ENCODE measurements at places on chromosomes 1 and 21. TPM values are rescaled to one million over a fixed set of nuclear protein-coding genes. Genes with fewer than 3 reads are reported as not detected.

GRCh38 chr1:184292101-184292500 is 94.7 kb upstream of the C1orf21 start:
- no peak overlapping the region for H3K27ac ChIP-seq
- no peak for DNase-seq
- peaks cover 11% of the 10 kb centered on the region for H3K4me1 ChIP-seq
- H3K36me3 ChIP-seq: no peaks in the 10 kb centered on the region
- H3K27me3 ChIP-seq: no peaks in the 10 kb centered on the region
- no peak overlapping the region for H3K4me3 ChIP-seq

GRCh38 chr1:100313382-100313781 is 38.9 kb upstream of the CDC14A start:
- peaks cover 6% of the 10 kb centered on the region for H3K4me1 ChIP-seq
- no peak for DNase-seq
- no peaks in the 10 kb centered on the region for H3K36me3 ChIP-seq
- H3K27ac ChIP-seq: no peak overlapping the region

DNA sequence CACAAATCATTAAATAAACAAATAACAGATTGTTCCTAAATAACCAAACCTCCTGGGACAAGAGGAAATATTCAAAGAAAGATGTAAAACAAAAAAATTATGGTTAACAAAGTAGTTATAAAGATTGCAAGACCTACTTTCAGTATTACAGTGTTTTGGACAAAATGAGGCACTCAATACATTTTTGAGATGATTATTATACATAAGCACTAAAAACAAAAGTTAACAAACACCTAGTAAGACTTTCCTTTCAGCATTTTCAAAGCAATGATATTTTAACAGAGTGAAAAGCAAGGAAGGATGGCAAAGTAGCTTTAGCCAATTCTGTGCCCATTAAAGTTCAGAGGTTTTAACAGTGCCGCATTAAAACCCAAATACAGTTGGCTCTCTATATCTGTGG is 17.2 kb downstream of the OMA1 start:
- H3K36me3 ChIP-seq: no peaks in the 10 kb centered on the region
- no peaks in the 10 kb centered on the region for H3K27me3 ChIP-seq

DNA sequence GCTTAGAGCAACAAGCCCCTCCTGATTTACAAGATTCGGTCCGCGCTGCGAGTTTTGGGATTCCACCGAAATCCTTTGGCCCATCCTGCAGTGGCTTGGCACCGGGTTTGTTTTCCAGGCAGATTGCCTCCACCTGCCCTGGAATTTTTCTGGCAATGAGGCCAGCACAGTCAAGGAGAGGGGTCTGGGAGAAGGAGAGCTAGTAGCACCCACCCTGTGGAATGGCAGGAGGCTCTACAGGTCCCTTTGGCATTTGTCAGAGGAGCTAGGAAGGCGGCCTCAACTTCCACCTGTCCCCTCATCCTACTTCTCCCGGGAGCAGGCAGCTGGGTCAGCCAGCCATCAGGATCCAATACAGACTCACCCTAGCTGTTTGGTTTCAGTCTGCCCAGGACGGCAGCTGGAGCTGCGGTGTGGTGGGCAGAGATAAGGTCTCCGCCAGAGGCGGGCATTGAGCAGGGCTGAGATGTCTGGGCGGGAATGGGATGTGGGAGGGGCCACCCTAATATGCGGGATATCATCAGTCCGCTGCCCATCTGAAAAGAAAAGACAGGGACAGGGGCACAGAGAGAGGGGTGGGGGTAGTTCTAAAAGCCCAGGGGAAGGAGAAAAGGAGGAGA is 37.8 kb upstream of the PRELP start:
- no peak overlapping the region for H3K4me3 ChIP-seq
- no peak for DNase-seq
- H3K36me3 ChIP-seq: no peaks in the 10 kb centered on the region
- H3K27me3 ChIP-seq: peaks cover 31% of the 10 kb centered on the region

- H3K36me3 ChIP-seq: no peaks in the 10 kb centered on the region
- DNase-seq: no peak
- no peak overlapping the region for H3K4me3 ChIP-seq
Measured at GRCh38 chr1:67094191-67094590, 40.2 kb upstream of the SLC35D1 start.

DNA sequence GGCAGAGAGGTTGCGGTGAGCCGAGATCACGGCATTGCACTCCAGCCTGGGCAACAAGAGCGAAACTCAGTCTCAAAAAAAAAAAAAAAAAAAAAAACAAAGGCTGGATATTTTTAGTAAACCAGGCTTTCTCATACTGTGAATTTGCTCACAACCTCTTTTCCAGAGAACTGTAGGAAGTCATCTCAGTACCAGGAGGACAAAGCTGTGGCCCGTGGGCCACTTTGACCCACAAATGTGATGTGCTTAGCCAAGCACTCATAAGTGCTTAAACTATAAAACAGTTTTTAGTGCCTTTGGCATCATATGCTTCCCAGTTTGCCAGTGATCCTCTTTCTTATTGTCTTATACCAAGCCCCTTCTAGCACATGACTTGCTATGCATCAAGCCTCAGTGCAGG is 46.5 kb downstream of the RNF11 start:
- H3K36me3 ChIP-seq: no peaks in the 10 kb centered on the region
- DNase-seq: no peak
- H3K4me1 ChIP-seq: peaks cover 10% of the 10 kb centered on the region
- H3K27ac ChIP-seq: no peak overlapping the region

- DNase-seq: no peak
- H3K27me3 ChIP-seq: no peaks in the 10 kb centered on the region
- no peak overlapping the region for H3K27ac ChIP-seq
Measured at GRCh38 chr1:172251486-172251885, 169.0 kb upstream of the C1orf105 start.

DNA sequence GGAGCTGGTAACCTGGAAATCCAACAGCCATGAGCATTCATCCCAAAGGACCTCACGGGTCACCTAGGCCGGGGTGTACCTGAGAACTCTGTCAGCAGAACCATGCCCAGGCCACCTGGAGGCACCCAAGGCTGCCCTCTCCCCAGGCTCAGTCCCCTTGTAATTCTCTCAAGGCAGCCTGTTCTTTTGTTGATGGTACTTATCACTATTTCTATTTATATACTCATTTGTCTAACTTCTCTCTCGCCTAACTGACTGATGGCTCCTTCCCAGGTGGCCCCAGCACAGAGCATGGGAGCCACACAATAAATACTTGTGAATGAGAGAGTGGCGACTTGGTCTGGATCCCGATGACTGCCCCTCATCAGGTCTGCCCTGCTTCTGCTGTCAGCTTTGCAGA is 16.7 kb downstream of the CASP9 start:
- no peak overlapping the region for H3K27ac ChIP-seq
- H3K4me3 ChIP-seq: no peak overlapping the region
- no peaks in the 10 kb centered on the region for H3K4me1 ChIP-seq
- no peak for DNase-seq
- no peaks in the 10 kb centered on the region for H3K27me3 ChIP-seq

DNA sequence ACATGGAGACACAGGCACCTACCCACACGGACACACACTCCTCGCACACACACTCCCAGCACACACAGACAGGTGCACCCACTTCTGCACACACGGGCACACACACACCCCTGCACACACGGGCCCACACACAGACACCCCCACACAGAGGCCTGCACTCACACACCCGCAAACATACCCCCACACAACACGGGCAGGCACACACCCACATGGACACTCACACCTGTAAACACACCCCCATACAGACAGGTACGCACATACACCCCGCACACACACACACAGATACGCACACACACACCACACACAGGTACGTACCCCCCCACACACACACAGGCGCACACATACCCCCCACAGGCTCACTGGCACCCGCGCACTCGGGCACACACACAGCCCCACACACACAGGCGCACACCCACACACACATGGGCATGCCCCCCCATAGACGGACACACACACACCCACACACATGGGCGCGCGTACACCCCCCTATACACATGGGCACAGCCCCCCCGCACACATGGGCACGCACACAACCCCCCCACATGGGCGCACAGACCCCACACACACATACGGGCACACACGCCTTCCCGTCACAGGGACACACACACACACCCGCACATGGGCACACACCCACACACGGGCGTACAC is 6.1 kb downstream of the ATAD3A start:
- no peaks in the 10 kb centered on the region for H3K4me1 ChIP-seq
- H3K27ac ChIP-seq: no peak overlapping the region
- H3K4me3 ChIP-seq: no peak overlapping the region
- H3K36me3 ChIP-seq: no peaks in the 10 kb centered on the region
- no peak for DNase-seq

DNA sequence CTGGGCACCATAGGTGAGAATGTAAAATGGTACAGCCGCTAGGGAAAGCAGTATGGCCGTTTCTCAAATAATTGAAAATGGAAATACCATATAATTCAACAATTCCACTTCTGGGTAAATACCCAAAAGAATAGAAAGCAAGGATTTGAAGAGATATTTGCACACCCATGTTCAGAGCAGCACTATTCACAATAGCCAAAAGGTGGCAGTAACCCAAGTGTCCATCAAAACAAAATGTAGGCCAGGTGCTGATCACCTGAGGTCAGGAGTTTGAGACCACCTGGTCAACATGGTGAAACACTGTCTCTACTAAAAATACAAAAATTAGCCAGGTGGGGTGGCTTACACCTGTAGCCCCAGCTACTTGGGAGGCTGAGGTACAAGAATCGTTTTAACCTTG is 62.1 kb downstream of the OLIG1 start:
- no peak for DNase-seq
- no peak overlapping the region for H3K4me3 ChIP-seq
- peaks cover 10% of the 10 kb centered on the region for H3K27me3 ChIP-seq
- no peaks in the 10 kb centered on the region for H3K36me3 ChIP-seq
- no peaks in the 10 kb centered on the region for H3K4me1 ChIP-seq

- H3K4me3 ChIP-seq: no peak overlapping the region
- no peaks in the 10 kb centered on the region for H3K27me3 ChIP-seq
- peaks cover 49% of the 10 kb centered on the region for H3K4me1 ChIP-seq
- H3K27ac ChIP-seq: no peak overlapping the region
- no peak for DNase-seq
Measured at GRCh38 chr1:201606623-201607022, 67.7 kb downstream of the NAV1 start.

- H3K27ac ChIP-seq: no peak overlapping the region
- H3K36me3 ChIP-seq: no peaks in the 10 kb centered on the region
- no peaks in the 10 kb centered on the region for H3K4me1 ChIP-seq
- no peak overlapping the region for H3K4me3 ChIP-seq
- no peaks in the 10 kb centered on the region for H3K27me3 ChIP-seq
Measured at GRCh38 chr1:29655945-29656850, 419.9 kb downstream of the PTPRU start.

- no peaks in the 10 kb centered on the region for H3K27me3 ChIP-seq
- no peaks in the 10 kb centered on the region for H3K36me3 ChIP-seq
- H3K4me1 ChIP-seq: peaks cover 24% of the 10 kb centered on the region
- no peak overlapping the region for H3K27ac ChIP-seq
- no peak for DNase-seq
- H3K4me3 ChIP-seq: no peak overlapping the region
Measured at GRCh38 chr21:43890042-43890441, 25.0 kb downstream of the AGPAT3 start.

- no peak overlapping the region for H3K27ac ChIP-seq
- no peaks in the 10 kb centered on the region for H3K36me3 ChIP-seq
- no peak for DNase-seq
- peak overlapping the region; percentile 61 for H3K4me3 ChIP-seq
Measured at GRCh38 chr1:211579440-211580302, 710 bp upstream of the SLC30A1 start.

GRCh38 chr1:53627666-53628065 is 111.3 kb downstream of the GLIS1 start:
- H3K4me3 ChIP-seq: no peak overlapping the region
- H3K36me3 ChIP-seq: no peaks in the 10 kb centered on the region
- H3K4me1 ChIP-seq: no peaks in the 10 kb centered on the region
- no peak overlapping the region for H3K27ac ChIP-seq
- no peak for DNase-seq

AUNIP gene
- polyA plus RNA-seq: 1.8 TPM

PLA2G4A gene
- polyA plus RNA-seq: 7.0 TPM

TNFRSF4 gene
- 1.4 TPM for polyA plus RNA-seq

NTMT2 gene
- polyA plus RNA-seq: not detected

LEMD1 gene
- polyA plus RNA-seq: not detected

MAP10 gene
- polyA plus RNA-seq: 0.88 TPM

LIN28A gene
- 0.10 TPM for polyA plus RNA-seq

L1TD1 gene
- 0.01 TPM for polyA plus RNA-seq

LY9 gene
- polyA plus RNA-seq: not detected

KRTAP19-1 gene
- polyA plus RNA-seq: not detected

NEK2 gene
- polyA plus RNA-seq: 4.1 TPM

TNFSF4 gene
- 44.9 TPM for polyA plus RNA-seq

WDR77 gene
- polyA plus RNA-seq: 116 TPM

AMPD1 gene
- polyA plus RNA-seq: not detected
